ENCODE measurements at places on chromosomes 1 and 21. TPM values are rescaled to one million over a fixed set of nuclear protein-coding genes. Genes with fewer than 3 reads are reported as not detected.

SERTAD4 gene
- not detected for total RNA-seq

GRCh38 chr1:231039161-231040018 is 664 bp downstream of the FAM89A start:
- no peak for DNase-seq

GRCh38 chr1:202283379-202283844 is 58.3 kb downstream of the UBE2T start:
- DNase-seq, result no peak

GRCh38 chr1:86713477-86713876 is 9.1 kb downstream of the SH3GLB1 start:
- DNase-seq, result no peak

DNA sequence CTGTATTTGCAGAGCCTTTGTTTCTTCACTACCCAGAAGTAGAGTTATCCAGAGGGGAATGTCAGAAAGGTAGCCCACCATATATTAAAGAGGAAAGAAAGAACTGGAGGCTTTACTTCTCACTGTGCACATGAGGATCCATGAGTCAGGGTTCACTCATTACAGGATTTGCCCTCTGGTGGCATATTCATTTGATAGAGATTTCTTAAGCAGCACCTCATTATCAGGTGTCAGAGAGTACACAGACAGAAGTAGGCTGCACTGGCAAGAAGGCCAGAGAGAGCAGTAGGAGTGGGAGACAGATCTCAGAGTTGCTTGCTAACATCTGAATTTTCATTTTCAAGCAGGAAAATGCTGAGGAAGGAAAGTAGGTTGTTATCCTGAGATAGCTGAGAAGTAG is 123.8 kb downstream of the PIK3R3 start:
- no peak for DNase-seq

DNA sequence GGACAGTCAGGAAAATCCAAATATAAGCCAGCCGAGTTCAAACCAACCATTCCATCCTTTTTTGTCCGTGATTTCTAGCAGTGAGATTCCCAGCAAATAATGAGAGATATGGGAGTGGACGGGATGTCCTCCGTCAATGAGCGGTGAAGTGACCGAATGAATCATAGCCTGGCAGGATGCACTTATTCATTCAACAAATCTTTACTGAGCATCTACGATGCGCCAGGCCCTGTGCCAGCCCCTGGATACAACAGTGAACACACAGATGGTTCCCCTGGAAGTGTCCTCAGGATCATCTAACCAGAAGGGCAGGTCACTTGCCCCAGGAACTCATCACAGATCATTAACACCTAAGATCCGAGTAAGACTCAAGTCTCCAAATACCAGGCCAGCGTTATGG is 8.2 kb upstream of the PLEKHA6 start:
- no peak for DNase-seq
